ENCODE measurements at places on chromosomes 12 and 14.

DNA sequence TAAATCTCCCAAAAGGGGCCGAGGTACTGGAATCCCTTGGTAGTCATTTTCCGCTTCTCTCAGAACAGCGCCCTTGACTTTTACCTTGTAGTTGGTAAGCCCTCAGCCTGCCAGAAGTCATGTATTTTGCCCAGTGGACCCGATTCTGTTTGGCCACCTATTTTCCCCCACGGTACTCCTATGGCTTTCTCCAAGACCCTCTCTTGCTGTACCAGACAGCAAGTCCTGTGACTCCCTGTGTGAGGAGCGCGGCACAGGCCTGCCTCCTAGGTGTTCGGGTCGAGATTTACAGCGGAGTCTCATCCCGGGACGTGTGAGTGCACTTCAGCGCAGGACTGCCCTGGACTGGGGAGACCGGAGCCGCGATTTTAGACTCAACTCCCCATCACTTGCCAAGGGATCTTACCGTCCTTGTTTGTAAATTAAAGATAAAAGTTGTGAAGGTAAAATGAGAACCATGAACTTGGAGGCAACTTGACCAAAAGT, 1.1 kb upstream of the MBD6 start:
- DNase-seq, result peak; percentile 40

- DNase-seq, result no peak
These were observed 11.9 kb downstream of the JAG2 start for GRCh38 chr14:105156414-105157375.

GRCh38 chr12:124437617-124438436, 129.6 kb downstream of the NCOR2 start:
- no peak for DNase-seq

- no peak for DNase-seq
These were observed 12.4 kb downstream of the MTERF2 start for GRCh38 chr12:106974511-106974910.

- DNase-seq, result no peak
These were observed 61.0 kb upstream of the PELI2 start for GRCh38 chr14:56057071-56057741.

- no peak for DNase-seq
These were observed 10.4 kb upstream of the GPR132 start for GRCh38 chr14:105075379-105076295.

DNA sequence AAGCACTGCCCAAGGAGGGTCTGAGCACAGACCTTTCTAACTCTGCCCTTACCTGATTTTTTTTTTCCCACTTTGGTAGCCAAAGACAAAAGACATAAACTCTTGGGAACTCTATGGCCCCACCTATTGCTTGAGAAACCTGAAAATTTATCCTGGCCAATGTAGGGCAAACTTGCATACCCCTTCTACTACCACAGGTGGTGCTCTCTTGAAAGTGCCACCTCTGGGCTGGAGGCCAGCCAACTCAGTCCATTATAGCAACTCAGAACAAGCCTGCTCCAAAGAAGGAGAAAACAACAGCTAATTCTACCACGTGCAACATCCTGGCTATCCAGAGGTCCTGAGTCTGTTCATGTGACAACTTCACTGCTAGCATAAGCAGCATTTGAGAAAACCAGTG, 55.7 kb upstream of the ABCD2 start:
- DNase-seq, result no peak

- DNase-seq, result no peak
These were observed 9.0 kb upstream of the EAPP start for GRCh38 chr14:34548472-34548981.

GRCh38 chr12:11553871-11554533, 95.5 kb upstream of the ETV6 start:
- DNase-seq, result peak; percentile 69

DNA sequence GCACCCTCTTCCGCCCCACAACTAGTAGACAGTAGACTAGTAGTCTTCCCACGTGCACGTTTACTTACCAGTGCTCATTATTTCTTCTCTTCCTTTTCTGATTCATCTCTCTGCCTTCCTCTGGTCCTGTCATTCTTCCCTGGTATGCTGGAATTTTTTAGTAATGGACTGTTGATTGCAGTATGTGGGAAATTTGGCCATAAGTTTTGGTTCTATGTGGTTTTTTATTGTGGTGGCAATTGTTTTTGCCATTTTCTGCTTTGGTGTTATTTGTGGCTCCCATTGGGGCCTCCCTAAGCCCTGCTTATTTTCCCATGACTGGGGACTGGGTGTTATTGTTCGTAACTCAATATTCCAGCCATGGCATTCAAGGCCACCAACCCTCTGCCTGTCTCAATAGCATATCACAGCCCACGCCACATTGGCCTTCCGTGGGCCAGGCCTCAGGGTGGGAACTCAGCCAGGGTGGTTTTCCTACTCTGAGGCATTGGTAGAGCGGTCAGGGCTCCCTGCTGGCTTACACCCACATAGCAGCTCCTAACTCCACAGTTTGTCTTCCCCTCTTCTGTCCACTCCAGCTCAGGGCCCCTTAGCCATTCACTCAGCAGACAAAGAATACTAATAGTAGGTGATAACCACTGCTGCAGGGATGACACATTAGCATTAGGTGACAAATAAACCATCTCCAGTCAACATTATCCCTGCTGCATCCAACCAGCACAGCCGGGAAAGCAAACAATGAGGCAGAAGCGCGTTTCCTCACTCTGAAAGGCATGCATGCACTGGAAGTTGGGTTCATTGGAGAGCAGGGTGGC, 321.5 kb downstream of the CACNA1C start:
- DNase-seq, result no peak

GRCh38 chr14:104268725-104269436, 130.5 kb downstream of the KIF26A start:
- no peak for DNase-seq

DNA sequence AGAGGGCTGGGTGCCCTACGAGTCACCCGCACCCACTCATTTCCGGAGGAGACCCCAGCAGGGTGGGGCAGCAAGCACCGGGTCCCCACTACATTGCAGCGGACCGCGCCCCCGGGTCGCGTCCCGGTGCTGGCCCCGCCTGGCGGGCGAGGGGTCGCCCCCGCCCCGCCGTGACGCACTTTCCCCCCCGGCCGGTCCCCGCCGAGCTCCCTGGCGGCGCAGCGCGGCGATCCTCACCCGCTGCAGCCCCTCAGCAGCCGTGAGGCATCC, 106.1 kb downstream of the PRICKLE1 start:
- DNase-seq, result peak; percentile 11

DNA sequence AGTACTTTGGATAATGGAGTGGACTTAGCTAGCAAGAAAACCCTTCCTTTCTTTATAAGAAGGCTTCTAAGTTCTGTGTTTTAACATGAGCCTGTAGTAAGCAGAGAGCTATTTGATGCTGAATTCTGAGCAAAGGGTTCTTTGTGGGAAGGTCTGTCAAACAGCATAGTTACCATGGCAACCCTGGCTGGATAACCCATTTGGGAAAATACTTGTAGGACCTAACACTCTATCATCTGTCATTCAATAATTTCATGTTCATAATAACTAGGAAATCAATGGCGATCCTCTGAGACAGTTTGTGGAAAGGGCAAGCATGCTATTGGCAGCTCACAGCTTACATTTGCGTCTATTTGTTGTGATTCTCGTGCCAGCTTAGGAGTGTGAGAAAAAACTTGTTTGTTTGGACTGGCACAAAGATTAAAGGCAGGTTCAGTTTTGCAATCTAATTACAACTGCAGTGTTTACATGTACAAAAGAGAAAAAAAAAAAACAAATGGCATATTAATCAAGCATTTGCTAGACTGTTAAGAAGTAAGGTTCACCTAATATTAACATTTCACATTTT, 219.2 kb downstream of the PDZRN4 start:
- DNase-seq, result no peak

DNA sequence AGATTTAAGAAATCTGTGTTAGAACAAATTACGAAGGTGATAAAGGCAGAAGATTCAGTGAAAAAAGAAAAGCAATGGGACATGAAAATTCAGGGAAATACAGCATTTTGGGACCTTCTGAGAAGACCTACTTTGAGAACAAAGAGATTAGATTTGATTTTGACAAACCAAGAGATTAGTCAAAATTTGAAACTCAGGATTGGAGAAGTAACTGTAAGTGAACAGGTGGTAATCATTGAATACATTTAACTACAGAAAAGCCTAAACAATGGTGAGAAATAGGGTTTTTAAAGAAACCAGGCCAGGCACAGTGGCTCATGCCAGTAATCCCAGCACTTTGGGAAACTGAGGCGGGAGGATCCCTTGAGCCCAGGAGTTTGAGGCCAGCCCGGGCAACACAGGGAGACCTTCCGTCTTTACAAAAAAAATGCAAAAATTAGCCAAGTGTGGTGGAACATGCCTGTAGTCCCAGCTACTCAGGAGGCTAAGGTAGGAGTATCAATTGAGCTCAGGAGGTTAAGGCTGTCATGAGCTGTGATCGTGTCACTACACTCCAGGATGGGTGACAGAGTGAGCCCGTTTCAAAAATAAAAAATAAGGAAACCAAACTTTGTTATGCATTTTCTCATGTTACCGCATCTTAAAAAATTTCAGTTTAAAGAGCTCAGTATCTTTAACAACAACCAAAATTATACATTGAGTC, 8.9 kb upstream of the SAV1 start:
- DNase-seq, result no peak

GRCh38 chr14:39175445-39176262, 600 bp downstream of the PNN start:
- DNase-seq, result no peak

GRCh38 chr12:107749083-107749482, 11.9 kb downstream of the PRDM4 start:
- DNase-seq, result no peak

GRCh38 chr12:22395666-22396065, 61.2 kb upstream of the ST8SIA1 start:
- no peak for DNase-seq
